ENCODE measurements at places on chromosomes 11 and 22.
A peak's percentile ranks its signal among the peaks of the same experiment; 100 is the strongest.

- peak; percentile 28 for DNase-seq
Observed at GRCh38 chr11:35083431-35084238, 55.3 kb upstream of the CD44 start.

- DNase-seq = no peak
Observed at GRCh38 chr11:107651672-107652071, 60.2 kb downstream of the SLN start.

GRCh38 chr22:19111140-19111539 is 11.1 kb downstream of the DGCR2 start:
- DNase-seq = no peak

DNA sequence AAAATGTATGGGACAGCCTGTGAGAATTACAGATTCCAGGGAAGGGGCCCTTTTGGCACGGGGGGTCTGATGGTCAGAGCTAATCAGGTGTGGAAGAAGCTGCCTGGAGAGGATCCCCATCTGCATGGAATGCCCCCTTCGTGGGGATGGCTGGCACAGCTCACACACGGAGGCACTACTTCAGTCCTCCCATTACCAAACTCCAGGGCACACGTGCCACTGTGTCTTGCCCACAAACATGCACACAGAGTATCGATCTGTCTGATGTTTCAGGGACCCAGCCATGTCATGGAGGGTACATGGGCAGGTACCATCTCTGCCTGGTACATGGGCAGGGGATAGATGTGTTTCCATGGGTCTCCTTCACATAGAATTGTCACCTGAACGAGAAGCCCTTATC is 14.7 kb downstream of the KCNQ1OT1 start:
- no peak for DNase-seq

DNA sequence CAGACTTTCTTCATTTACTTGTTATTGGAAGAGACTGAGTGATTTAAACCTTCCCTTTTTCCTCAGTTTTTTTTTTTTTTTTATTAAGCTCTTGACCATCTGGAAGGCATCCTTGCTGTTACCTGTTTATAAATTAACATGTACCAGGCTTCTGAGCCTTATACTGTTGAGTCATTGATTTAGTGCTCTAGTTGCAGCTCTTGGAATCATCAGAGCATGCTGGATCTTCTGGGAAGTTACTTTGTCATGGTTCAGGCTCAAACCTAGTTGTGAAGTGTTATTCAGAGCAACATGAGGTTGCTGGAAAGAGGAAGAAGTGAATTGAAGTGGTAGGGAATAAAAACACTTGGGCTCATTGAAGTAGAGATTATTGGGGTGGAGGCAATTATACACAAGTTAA is 6.3 kb downstream of the ZDHHC5 start:
- no peak for DNase-seq

GRCh38 chr11:44158384-44158783 is 62.9 kb downstream of the EXT2 start:
- no peak for DNase-seq

DNA sequence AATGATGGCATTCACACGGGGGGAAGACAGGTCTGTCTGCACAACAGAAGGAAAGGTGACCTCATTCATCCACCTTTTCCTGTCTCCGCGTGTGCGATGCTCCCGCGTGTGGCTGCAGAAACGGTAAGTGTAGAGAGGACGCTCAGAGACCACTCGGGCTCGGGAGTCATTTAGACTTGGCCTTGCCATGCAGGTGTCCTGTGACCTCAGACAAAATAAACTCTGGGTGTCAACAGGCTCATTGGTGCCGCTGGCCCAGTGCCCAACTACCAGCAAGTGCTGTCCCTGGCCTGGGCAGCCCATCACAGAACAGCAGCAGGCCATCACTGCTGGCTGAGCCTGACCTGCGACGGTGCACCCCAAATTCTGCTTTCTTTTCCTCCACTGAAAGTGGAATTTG is 48.1 kb upstream of the ARFGAP3 start:
- DNase-seq = no peak

GRCh38 chr11:112525270-112525669 is 264.6 kb upstream of the PLET1 start:
- DNase-seq = no peak

GRCh38 chr11:3684129-3684818 is 13.1 kb upstream of the CHRNA10 start:
- DNase-seq = no peak

DNA sequence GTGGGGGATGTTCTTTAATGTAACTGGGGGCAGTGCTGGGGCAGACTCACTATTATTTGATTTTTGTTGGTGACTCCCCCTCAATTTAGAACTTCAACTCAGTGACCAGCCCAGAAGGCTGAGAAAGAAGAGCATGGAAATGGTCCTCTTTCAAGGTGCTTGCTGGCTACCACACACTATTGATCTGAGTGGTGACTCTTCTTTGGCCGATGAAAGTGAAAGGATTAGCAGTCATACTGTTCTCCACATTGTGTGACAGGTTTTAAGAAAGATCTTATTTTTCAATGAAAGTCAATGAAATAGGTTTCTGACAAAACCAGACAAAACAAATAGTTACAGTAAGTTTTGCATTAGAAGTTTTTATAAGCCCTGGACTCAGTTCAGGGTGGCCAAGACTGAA is 29.9 kb downstream of the NLRP14 start:
- DNase-seq = no peak

GRCh38 chr22:37545703-37546436 is 14.4 kb upstream of the CDC42EP1 start:
- DNase-seq = peak; percentile 61

DNA sequence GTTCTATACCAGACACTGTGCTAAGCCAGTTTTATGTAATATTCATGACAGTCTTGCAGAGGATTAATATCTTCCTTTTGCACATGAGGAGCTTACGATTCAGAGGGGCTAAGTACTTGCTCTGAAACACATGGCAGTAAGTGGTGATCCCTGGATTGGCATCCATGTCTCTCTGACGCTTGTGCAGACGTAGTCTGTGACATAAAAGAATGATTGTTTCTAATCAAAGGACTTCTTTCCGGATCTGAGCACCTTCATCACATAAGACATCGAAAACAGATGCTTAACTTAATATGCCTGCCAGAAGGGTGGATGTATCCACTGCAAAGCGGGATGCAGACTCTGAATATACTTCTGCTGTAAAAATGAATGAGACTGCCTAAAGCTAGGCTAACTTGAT is 74.8 kb downstream of the ARHGAP42 start:
- DNase-seq = no peak

GRCh38 chr11:102226702-102227490 is 90.4 kb upstream of the BIRC3 start:
- DNase-seq = no peak

GRCh38 chr22:30829901-30830550 is 135.4 kb downstream of the OSBP2 start:
- no peak for DNase-seq

- no peak for DNase-seq
Observed at GRCh38 chr11:116262370-116262769, 510.4 kb downstream of the BUD13 start.

DNA sequence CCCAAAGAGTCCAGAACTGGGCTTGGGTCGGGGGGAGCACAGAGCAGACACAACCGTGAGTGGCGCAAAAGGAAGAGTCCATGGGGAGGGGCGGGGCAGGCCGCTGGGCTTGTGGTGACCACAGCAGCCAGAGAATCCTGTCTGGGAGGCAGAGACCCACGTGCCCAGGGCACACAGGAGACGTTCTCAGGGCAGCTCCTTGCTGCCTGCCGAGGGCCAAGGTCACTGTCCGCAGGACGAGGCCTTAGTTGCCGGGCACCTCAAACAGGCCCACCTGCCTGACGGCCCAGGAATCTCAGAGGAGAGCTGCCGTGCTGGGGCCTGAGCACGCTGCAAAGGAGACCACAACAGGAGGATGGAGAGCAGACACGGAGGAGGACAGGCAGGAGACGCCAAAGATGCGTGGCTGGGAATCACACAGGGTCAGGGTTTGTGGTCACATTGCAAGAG is 87.8 kb downstream of the MYEOV start:
- no peak for DNase-seq

DNA sequence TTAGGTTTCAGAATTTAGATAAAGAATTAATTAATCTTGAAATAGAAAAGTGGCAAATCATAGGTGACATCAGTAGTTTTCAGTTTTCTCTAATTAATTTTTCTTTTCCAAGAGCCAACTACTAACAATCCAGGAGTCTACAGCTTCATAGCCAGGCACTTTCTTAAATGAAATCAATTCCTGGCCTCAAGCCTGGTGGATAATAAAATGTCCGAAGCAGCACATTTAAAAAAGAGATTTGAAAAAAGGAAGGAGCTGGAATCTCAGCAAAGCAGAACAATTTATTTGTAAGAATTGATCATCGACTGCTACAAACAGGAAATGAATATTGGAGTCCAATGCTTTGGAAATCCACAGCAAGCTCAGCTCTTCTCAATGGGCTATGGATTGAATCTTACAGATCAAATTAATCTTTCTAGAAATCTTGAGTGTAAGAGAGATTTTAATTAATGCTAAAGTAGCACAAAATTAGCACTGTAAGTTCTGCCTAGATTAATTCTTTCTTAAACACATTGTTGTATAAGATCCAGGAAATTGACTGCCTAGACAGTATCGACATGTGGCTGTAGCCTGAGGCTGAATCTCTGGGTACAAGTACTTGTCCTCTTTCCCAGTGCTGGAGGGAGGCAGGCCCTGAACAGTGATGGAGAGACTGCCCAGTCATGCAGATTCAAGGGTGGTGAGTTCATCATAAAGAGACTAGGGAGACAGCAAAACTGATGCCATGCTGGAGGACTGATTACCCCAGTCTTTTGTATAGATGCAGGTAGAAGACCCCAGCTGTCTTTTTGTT is 167.8 kb upstream of the POU2AF2 start:
- no peak for DNase-seq

GRCh38 chr11:27886857-27887256 is 186.6 kb upstream of the BDNF start:
- DNase-seq = no peak

DNA sequence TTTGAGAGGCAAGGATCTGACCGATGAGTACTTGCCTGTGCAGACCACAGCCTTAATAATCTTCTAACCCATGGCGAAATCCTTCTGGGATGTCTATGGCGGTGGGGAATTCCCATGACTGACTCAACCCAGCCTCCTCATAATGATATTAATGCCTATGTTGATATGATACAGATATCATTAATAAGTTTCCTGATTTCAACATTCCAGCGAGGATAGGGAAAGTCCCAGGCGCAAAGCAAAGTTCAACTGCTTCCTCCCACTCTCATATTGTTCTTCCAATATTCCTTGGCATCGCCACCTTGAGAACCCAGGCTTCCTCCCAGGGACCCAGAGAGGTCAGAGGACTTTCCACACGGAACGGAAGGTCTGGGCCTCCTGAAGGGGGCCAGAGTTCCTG is 110.3 kb upstream of the TMEM45B start:
- no peak for DNase-seq

DNA sequence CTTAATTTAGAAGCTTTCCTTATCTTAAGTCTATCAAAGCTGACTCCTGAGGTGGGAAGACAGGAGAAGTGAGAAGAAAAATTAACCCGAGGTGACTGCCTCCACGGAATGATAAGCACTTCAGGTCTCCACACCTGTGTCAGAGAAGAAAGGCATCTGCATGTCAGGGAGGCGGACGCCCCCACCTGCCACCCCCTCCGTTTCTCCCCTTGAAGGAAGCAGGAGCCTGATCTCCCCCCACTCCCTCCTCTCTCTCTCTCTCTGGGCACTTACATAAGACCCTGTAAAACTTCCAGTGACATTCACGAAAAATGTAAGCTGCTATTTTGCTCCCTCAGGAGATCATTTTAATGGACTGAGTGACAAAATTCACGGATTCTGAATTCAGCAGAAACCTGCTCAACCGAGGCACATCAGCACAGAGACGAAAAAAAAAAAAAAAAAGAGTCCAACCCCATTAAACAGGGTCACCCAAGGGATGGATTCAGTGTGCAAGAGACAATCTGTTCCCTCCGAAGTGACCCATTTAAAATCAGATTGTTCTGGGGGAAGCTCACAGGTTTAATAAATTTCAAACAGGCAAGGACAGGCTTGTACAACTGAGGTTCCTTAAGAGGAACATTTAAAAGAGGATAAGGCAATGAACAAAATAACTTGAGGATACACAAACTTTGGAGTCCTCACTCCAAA is 1.5 kb downstream of the LARGE1 start:
- DNase-seq = no peak

DNA sequence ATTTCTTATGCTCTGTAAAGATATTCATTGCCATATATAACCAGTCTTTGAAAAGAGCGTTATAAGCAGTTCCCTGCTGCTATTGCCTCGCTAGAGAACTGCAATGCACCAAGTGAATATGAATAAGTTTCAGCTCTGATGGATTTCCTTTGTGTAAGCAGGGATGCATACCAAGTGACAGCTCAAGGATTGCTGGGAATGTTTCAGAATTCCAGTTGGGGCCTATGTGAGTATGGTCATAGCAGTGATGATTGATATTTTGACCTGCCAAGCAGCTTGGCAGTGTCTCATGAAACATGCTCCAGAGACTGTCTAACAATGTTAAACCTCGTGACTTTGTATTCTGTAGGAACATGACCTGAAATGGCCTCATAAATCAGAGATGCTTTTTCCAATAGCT is 312.6 kb downstream of the C11orf87 start:
- DNase-seq = no peak

DNA sequence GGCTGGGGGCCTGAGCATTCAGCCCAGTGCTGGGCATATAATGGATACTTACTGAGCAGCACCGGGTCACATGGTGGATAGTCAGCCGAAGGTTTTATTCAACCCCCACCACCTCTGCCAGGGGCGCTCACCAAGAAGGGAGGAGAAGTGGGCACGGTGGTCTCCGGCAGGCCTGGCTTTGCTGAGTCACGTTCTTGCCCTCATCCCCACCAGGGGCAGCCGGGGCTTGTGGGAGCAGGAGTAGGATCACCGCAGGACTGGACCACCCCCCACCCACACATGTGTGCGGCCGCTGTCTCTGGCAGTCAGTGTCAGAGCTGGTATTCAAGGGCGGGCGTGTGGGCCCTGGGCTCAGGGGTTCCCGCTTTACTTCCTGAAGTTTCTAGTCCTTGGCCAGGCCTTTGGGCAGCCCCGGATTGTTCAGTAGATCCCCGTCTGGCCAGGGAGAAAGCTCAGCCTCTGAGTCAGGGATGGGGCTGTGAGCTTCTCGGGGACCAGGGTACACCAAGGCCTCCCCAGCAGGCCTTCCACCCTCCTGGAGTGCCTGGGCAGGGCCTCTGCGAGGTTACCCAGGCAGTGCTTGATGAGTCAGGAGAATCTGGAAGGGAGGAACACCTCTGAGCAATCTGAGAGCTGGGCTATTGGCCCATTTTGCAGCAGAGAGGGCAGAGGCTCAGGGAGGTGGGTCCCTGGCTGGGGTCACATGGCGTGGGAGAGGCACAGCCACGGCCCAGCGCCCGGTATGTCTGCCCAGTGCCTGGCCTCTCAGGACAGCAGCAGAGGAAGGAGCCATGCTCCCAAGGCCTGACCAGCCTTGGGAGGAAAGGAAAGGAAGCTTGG is 60.6 kb downstream of the RTL6 start:
- DNase-seq = no peak

DNA sequence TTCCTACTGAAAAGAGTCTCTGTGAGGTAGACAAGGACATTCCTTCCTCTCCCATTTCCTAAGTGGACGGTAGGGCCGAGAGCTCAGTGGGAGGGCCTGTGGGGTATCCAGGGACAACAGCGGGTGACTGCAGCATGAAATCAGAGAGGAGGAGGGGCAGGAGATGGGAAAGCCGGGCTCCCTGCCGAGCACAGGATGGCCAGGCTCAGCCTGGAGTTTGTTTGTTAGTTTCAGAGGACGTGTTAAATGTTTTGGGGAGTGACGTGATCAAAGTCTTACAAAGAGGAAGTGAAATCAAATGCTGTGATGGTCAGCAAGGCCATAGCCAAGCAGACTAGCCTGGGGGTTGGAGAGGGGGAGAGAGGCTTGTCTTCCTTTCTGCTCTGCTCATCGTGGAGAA is 152.7 kb downstream of the ADAMTS15 start:
- no peak for DNase-seq

All from omental fat pad (tissue), 4 donors.